ENCODE measurements at places on chromosomes 11 and 22.

- no peak for DNase-seq
Measured at GRCh38 chr11:100469835-100470234, 217.3 kb upstream of the ARHGAP42 start.

- peak; percentile 99 for DNase-seq
Measured at GRCh38 chr11:47111318-47111804, 65.3 kb downstream of the ARFGAP2 start.

DNA sequence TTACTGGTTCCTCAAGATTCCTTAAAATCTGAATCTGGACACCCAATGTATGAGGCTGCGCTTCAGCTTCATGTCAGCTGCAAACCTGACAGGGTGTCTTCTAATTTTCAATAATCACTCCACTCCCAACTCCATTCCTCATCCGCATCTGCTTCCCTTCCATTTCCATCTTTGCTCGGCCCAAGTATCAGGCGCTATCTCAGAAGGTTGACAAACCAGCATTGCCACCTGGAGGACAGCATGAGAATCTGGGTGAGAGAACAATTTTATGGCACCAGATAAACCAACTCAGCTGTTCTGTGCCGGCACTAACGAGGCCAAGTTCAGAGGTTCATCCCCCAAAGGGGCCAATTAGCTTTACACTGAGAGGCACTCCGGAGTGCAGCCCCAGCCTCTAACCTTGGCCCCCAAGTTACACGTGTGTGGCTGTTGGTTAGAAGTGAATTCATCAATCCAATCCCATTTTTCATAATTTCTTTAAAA lies 79.1 kb upstream of the LMO2 start:
- peak; percentile 69 for DNase-seq

GRCh38 chr11:61911701-61912529 lies 5.5 kb downstream of the RAB3IL1 start:
- no peak for DNase-seq

GRCh38 chr22:45197606-45198462 lies 34.1 kb downstream of the NUP50 start:
- DNase-seq, result no peak

- DNase-seq, result peak; percentile 35
Measured at GRCh38 chr22:43230971-43231723, 44.2 kb upstream of the TTLL12 start.

- DNase-seq, result no peak
Measured at GRCh38 chr11:125948278-125949051, 2.6 kb downstream of the VSIG10L2 start.

- no peak for DNase-seq
Measured at GRCh38 chr11:10476342-10476741, 21.3 kb downstream of the AMPD3 start.

GRCh38 chr11:13923182-13923581 lies 39.3 kb upstream of the SPON1 start:
- DNase-seq, result no peak

DNA sequence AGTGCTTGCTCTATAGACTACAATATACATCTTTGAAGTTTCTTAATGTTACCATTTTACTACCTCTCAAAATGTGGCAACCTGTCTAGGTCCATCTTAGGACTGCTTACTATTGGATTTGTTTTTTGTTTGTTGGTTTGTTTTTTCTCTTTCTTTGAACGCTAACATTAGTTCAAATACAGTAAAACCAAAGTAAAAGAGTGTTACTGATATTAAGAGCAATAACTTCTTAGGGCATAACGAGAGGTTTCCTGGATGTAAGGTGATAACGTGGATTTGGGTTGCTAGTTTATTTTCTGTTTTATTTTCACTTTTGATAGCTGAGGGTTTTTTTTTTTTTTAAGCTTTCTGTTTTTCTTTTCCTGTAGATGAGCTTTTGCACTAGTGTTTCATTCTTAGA lies 43.6 kb downstream of the TMEM135 start:
- DNase-seq, result no peak

Measured in NCI-H526 treated with DMSO at 0.1 percent for 48 hours (cell line).